Large intestine (tissue), 12 donors: ENCODE measurements at places on chromosomes 12 and 14.

DNA sequence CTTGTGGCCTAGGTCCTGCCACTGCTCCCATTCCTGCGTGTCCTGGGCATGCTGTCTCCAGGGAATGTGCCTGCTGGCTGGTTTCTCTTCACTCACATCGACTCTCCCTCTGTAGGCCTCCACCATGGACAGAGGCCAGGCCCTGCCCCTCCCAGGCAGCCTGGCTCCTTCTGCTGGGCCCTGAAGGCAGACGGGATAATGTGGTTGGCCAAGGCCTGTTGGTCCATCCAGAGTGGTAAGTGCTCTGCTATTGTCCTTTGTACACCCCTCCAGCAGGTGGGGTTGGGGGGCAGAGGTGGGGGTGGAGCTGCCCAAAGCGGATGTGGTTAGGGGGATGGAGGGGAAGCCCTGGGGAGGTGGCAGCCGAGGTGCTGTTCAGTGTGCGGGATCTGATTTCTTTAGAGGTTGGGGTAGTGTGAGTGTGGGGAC is 9.5 kb upstream of the NR4A1 start:
- DNase-seq = peak; percentile 46

- no peak for DNase-seq
Measured at GRCh38 chr14:35032562-35032961, 13.5 kb upstream of the FAM177A1 start.

DNA sequence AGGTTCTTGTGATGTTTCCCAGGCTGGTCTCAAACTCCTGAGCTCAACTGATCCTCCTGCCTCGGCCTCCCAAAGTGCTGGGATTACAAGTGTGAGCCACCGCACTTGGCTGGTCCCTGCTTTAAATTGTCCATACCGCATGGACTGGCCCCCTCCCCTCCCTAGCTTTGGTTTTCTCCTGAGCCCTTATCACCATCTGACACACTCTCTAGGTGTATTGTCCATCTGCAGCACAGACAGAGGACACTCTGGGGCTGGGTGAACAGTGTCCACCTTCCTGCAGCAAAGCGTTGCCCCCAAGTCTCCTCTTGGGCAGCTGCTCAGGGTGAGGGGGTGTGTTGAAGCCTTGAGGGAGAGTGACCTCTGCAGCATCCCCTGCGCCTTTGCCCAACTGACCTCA is 36.0 kb upstream of the DLK1 start:
- no peak for DNase-seq

DNA sequence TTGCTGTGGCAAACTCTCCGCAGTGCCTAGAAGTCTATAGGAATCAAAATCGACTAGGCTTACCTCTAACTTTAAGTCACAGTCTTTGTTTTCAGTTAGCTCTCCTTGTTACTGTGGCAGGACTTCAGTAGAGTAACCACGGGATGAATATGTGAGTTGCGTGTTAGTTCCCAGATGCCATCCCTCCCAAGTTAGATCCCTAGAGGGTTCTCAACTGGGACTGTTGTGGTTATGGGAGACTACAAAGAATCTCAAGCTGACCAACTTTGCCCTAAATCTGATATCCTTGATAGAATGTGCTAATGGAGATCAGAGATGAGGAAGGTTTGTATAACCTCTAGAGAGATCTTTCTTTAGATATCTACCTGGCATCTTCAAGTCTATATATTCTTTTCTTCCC is 208.1 kb downstream of the AKAP6 start:
- no peak for DNase-seq

DNA sequence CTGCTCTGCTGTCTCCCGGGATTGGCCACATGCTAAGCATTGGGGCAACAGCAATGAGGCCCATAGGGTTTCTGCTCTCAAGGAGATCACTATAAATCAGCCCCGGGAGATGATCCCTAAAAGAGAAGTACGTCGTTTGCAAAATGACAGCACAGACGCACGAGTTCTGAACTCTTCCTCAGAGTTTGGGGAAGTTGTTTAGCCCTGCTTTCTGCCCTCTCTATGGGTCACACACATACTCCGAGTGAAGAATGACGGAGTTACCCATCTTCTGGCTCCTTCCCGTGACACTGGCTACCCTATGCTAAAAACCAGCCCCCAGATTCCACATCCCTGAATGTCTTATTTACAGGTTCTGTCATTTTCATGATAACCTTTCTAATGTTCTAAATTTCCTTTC is 258.0 kb upstream of the PLEKHG7 start:
- no peak for DNase-seq

- no peak for DNase-seq
Measured at GRCh38 chr12:104462325-104462724, 5.6 kb downstream of the CHST11 start.

DNA sequence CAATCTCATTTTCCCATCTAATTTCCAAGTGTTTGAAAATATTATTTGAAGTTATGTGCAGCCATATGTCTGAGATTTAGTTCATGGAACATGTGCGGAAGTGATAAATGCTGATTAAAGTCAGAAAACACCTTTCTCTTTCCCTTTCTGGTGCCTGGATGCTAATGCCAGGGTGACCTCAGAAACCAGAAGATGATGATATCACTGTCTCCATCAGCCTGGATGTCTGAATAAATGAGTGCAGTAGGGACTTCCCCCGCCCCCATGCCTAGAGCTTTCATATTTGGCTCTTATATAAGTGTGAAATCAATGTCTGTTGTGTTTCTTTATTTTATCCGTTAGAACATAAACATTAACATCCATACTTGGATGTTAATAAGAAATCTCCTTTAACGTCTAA is 261.9 kb upstream of the LRIG3 start:
- DNase-seq = no peak

GRCh38 chr14:101587441-101587911 is 26.2 kb downstream of the DIO3 start:
- DNase-seq = no peak

DNA sequence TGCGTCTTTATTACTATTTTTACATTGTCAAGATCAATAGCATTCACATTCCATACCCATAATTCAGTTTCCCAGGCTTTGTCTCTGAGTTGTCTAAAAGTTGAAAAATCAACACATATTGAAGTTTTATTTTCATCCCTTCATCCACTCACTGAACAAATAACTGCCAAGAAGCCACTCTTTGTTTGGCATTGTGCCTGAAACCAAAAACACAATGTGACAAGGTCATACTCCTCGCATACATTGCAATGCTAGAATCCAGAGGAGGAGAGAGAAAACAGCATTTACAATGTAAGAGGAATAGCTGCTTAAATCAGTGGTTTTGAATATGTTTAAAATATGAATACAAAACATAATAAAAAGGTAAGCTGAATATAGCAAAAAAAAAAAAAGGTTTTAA is 71.8 kb downstream of the CCDC60 start:
- DNase-seq = no peak

DNA sequence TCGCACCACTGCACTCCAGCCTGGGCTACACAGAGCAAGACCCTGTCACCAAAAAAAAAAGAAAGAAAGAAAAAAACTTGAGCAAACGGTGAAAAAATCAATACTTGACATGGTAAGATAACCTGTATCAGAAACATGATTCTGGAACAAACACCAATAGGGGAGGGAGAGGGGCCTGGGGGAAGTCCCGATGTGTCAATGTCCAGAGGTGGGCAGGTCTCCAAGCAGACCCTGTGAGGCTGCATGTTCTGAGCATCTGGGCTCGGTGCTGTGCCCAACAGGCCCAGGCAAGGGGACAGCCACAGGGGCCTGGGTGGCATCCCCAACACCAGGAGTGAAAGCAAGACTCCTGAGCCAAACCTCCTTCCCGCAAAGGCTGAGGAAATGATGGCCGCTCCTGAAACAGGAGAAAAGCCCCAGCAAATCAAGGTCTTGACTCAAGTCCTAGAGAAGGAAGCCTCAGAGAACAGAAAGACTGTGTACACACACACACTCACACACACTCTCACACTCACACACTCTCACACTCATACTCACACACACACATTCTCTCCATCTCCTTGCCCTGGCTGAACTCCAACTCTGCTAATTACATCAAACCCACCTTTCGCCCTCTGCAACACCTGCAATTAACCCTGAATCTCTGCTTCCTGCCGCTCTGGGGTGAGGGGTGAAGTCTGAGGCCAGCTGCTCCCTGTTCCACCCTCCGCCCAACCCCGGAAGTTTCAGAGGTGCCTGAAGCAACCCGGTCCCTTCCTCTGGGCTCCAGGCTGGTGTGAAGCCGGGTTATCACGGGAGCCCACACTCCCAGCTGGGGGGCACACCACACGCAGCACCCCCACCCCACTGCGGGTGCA is 20.4 kb downstream of the CCDC88C start:
- peak; percentile 74 for DNase-seq

DNA sequence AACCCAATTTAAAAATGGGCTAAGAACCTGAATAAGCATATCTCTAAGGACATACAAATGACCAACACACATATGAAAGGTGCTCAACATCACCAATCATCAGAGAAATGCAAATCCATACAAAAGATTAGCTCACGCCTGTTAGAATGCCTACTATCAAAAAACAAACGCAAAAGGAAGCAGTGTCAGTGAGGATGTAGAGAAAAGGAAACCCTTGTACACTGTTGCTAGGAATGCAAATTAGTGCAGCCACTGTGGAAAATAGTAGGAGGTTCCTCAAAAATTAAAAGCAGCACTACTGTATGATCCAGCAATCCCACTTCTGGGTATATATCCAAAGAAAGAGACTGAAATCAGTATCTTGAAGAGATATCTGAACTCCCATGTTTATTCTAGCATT is 133.0 kb downstream of the CPNE8 start:
- no peak for DNase-seq

DNA sequence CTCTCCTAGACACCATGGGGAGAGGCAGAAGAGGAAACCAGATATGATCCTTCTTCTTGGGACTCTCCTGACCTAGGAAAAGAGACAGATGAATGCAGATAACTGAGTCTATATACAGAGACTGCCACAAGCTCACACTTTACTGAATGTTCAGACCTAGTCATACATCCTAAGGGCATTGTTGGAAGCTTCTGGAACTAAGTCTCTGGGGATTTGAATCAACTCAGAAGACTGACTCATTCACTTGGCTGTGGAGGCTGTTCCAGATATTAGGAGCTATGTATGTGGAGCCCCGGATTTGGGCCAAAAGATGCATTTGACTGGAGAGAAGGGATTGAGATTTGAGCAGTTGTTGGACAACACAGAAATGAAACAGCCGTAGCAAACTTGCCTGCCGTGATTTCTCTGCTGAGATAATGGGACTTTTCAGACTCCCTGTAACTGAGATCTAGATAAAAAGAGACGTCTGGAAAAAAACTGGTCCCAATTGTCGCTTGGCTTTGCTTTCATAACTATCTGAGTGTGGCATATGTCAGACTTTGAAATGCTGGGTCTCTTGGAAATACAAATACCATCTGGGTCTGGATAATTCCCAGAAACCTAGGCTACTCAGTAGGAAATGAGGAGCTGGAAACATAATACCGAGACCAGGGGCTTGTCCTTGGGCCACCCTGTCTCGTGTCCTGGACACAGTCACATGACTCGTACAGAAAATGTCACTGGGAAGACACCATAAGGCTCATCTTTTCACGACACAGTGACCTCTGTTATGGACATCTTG is 396.8 kb downstream of the NUAK1 start:
- DNase-seq = no peak

DNA sequence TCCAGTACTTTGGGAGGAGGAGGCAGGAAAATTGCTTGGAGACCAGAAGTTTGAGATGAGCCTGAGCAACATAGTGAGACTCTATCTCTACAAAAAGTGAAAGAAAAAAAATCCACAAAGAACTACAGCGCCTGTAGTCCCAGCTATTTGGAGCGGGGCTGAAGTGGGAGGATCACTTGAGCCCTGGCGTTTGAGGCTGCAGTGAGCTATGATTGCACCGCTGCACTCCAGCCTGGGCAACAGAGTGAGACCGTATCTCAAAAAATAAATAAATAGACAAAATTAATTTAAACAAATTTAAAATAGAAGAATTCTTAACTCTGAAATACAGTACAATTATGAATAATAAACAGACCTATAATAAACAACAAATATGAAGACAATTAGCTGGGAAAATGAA is 40.9 kb downstream of the ATL1 start:
- DNase-seq = no peak

GRCh38 chr14:68511129-68512047 is 281.5 kb downstream of the ZFP36L1 start:
- DNase-seq = no peak

DNA sequence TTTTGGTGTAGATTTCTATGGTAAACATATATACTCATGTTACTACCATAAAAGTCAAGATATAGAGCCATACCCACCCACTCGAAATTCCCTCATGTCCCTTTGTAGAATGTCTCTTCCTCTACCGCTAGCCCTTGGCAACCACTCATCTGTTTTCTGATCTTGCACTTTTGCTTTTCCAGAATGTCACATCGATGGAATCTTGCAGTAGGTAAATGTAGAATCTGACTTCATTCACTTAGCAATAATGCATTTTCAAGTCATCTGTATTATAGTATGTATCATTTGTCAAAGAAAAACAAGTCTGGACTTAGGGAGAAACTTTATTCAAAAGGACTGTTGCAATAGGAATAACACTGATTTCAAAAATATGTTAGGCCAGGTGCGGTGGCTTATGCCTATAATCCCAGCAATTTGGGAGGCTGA is 19.3 kb upstream of the CLEC2D start:
- peak; percentile 6 for DNase-seq
